ENCODE measurements at places on chromosomes 13 and 19.

DNA sequence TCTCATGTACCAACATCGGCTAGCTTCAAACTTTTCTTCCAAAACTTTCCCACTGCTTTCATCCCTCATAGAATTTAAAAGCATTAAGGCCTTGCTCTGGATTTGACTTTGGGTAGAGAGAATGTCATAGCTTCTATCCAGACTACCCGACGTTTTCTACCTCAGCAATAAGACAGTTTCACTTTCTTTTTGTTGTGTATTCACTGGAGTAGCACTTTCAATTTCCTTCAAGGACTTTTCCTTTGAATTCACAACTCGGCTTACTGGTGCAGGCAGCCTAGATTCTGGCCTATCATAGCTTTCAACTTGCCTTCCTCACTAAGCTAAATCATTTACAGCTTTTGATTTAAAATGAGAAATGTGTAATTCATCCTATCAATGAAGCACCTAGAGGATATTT is 420.4 kb upstream of the GPC6 start:
- DNase-seq: no peak

DNA sequence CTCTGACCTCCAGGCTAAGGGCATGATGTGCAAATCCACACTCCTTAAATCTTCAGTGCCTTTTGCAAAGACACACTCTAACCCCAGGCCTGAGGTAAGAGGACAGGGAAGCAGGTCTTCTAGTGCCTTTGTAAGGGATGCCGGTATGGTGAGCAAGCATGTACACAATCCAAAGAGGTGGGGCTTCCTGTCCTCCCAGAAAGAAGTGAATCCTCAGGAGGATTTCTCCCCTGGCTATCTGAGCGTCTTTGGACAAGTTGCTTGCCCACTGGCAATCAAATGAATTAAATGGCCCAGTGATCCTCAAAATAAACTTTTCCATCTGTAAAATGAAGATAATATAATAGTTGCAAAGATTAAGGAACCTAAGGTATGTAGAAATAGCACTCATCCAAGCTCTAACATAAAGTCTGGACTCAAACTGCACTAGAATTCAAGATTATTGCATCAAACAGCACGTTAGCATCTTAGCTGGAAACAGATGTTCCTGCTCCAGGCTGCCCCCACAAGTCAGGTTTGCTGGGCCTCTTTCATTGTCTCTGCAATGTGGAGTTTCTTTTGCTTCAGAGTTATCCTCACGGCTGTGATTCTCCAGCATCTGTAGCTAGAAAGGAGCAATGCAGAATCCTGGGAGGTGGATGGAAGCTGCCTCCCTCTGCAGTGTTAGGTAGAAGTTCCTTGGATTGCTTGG is 249.6 kb downstream of the TSHZ3 start:
- DNase-seq: no peak

- DNase-seq: no peak
Measured at GRCh38 chr19:45785781-45786532, 3.7 kb upstream of the DMPK start.

- no peak for DNase-seq
Measured at GRCh38 chr13:31987535-31988170, 43.9 kb upstream of the FRY start.

GRCh38 chr19:18424122-18424889 is 5.1 kb downstream of the SSBP4 start:
- no peak for DNase-seq

DNA sequence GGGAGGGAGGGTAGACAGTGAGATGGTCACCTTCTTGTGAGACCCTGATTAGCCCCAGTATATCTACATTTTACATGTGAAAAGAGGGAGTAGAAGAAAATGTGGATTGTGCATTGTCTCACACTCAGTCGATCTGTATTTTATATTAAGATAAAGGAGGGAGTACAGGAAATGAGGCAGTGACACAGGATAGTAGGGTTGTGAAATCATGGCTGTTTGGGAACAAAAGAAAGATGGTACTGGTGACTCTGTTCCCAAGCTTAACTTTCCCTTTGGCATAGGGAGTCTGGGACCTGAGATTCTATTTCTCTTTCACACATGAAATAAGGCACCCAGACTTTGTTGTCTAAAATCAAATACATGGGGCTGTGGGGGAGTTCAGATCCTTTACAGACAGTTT is 194.7 kb downstream of the ABCC4 start:
- DNase-seq: no peak

- no peak for DNase-seq
Measured at GRCh38 chr19:18292810-18293641, 11.6 kb upstream of the JUND start.

- DNase-seq: no peak
Measured at GRCh38 chr13:70732611-70733010, 624.4 kb upstream of the KLHL1 start.

- no peak for DNase-seq
Measured at GRCh38 chr19:58561373-58562121, 3.1 kb upstream of the UBE2M start.

GRCh38 chr13:66139701-66140100 is 1090.4 kb downstream of the PCDH9 start:
- no peak for DNase-seq

- no peak for DNase-seq
Measured at GRCh38 chr13:24116131-24116530, 44.4 kb upstream of the SPATA13 start.

Data from GM12864 (cell line).